ENCODE measurements at places on chromosomes 1 and 21.

GRCh38 chr1:172557270-172557669 is 24.3 kb downstream of the SUCO start:
- DNase-seq, result no peak

DNA sequence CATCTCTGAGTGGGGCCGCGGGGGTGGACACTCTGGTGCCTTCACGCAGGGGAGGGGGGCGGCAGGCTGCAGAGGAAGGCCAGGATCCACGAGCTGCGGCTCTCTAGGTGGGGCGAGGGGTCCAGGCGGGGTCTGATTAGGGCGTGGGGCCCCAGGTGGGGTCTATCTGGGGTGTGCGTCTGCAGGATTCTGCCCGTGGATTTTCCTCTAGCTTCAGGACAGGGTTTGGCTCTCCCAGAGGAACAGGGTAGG is 6.3 kb downstream of the JMJD4 start:
- DNase-seq, result no peak

GRCh38 chr1:12142891-12143630 is 23.7 kb upstream of the TNFRSF1B start:
- no peak for DNase-seq

GRCh38 chr21:43757601-43758000 is 18.5 kb downstream of the CSTB start:
- DNase-seq, result no peak

- DNase-seq, result peak; percentile 74
Measured at GRCh38 chr1:55337801-55338447, 122.8 kb upstream of the USP24 start.

DNA sequence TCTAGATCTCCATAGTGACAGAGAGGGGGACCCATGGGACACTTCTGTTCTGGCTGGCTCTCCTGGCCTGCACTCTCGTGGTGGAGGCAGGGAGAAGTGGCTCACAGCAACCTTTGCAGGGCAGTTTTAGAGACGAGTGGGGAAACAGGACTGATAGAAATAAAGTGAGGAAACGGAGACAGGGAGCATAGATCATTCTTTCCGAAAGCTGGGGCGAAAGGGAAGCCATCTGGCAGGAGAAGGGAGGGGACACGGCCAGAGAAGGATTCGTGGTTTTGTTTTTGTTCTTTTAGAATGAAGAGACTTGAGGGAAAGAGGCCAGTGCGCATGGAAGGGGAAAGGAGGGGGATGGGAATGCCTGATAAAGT is 3.5 kb downstream of the TIE1 start:
- DNase-seq, result no peak

DNA sequence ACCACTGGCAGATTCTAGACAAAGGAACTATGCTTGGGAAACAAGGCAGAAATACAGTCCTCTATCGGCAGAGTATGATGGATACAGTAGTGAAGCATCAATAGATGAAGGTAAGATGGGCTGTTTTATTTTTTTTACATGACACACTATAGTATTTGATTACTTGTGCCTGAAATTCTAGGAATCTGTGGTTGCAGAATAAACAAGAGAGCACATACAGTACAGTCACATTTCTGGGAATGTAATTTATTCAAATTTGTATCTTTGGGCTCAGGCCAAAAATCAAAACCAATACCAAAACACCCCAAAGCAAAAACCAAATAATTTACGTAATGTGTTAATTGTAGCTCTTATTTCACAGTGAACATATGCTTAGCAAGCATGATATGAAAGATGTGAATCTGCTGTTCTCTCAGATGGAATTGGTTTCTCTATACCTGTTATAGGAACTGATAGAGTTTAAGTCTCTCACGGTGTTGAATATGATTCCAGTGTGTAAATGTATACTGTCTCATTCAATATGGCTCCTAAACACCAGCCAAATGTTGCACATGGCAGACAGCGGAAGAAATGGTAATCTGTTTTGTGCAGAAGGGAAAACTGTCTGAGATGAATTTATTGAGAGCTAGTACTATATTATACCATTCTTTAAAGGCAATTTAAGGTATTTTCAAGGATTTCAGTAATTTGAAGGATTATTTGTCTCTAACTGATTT is 83.3 kb downstream of the SYT14 start:
- DNase-seq, result no peak

DNA sequence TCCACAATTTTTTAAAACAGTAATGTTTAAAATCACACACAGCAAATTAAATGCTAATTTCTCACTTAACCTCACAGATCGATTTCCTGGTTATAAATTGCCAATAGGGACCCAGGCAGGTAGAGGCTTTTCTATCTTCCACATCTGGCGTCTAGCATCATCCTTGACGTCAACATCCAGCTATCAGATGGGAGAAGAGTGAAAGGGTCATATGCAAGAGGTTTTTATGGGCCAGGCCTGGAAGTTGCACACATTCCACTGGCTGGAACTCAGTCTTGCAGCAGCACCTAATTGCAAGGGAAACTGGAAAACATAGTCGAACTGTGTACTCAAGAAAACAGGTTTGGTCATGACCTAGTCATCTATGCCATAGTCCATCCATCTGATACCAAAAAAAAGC is 6.0 kb upstream of the EEIG2 start:
- DNase-seq, result no peak

- DNase-seq, result no peak
Measured at GRCh38 chr1:180440335-180440734, 62.0 kb downstream of the ACBD6 start.

GRCh38 chr1:111570781-111571181 is 48.8 kb upstream of the RAP1A start:
- DNase-seq, result no peak

DNA sequence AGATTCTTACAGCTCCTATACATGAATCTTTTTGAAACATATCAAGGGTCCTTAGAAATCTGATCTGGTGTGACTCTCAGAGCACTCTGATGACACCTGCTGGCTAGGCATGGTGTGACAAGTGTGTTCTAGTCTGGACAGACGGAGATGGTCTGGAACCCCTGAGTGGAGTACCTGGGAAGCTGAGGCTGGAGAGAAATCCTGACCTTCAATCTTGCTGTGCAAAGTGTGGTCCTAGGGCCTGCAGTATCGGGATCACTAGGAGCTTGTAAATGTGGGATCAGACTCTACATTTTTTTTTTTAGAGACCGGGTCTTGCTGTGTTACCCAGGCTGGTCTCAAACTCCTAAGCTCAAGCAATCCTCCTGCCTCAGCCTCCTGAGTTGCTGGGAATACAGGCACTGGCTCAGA is 78.6 kb upstream of the SOD1 start:
- peak; percentile 83 for DNase-seq

- DNase-seq, result peak; percentile 59
Measured at GRCh38 chr1:16067127-16067768, 6.2 kb downstream of the FAM131C start.

DNA sequence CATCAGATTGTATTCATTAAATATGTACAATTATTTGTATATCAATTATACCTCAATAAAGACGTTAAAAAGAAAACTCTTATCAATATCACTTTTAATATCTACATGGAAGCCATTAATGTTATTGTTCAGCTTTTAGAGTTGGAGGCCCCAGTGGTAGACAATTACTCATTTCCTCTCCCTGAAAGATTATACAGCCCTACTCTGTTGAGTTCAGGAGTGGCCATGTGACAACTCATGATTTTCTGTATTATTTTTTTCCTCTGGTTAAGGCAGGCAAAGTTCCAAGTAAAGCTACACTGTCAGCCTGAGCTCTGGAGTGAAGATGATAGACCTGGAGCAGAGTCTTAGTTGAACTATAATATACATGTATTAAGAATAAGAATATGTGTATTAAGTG is 247.9 kb upstream of the B3GALT2 start:
- no peak for DNase-seq

GRCh38 chr1:105636052-105636451 is 1420.4 kb upstream of the PRMT6 start:
- peak; percentile 13 for DNase-seq

GRCh38 chr1:33420870-33421775 is 9.8 kb downstream of the PHC2 start:
- no peak for DNase-seq

DNA sequence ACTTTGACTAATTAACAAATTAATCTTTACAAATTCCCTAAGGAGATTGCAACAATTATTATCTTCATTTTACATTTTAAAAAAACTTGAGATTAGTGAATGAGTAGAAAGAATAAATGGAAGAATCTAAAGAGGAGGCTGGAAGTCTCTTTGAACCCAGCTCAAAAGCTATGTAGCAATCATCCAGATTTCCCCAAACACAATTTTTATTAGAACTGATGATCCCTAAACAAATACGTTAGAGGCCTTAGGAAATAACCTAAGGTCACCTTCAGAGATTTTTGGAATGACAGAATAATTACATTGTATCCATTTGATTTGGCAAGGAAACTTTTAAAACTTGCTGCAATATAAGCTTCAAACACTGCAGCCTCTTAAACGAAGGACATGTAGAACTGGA is 242.4 kb upstream of the LYPLAL1 start:
- DNase-seq, result no peak

GRCh38 chr21:44263221-44263760 is 1.6 kb upstream of the DNMT3L start:
- DNase-seq, result peak; percentile 80

GRCh38 chr1:44664730-44665370 is 9.4 kb downstream of the TMEM53 start:
- no peak for DNase-seq

DNA sequence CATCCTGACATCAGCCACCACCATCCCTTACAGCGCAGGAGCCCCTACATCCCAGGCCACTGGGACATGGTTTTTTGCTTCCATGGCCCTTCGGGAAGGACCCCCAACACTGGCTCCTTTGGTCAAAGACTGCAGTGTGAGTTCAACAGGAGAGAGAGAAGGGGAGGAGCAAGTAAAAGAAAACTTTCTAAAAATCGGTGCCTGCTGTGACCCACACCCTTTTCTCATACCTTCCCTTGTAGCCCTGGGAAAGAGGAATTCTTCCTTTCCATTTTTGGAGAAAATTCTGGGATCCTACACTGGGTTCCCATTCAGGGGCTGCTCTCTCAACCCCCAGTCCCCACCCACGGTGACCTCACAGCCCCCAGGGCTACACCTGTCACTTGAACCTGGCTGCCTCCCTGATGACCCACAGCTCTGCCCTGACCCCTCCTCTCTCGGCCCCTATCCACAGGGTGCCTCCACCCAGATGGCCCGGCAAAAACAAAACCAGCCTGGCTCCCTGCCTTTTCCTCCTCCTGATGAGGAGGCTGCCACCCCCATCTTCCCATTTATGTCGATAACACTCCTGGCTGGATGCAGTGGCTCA is 7.6 kb downstream of the PADI4 start:
- no peak for DNase-seq

GRCh38 chr1:20726932-20727745 is 5.4 kb downstream of the SH2D5 start:
- DNase-seq, result no peak

GRCh38 chr1:20698195-20698910 is 19.5 kb downstream of the KIF17 start:
- DNase-seq, result no peak

- DNase-seq, result peak; percentile 94
Measured at GRCh38 chr1:223319905-223320580, 43.9 kb downstream of the SUSD4 start.

DNA sequence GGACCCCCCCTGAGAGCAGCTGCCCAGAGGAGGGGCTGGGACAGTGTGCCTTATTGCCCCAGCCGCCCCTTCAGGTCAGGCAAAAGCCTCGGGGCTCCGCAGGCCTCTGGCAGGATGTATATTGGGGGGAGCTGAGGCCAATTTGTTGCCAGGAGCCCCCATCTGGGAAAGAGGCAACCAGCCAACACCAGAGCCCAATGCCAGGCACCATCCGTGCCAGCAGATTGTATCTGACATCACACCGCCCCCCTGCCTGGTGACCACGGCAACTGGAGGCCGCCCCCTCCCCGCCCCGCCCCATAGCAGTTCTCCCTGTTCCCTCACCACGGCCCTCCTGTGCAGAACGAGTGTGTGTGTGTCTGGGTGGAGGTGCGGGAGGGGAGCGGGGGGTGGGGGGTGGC is 3.6 kb upstream of the PLEKHG5 start:
- DNase-seq, result no peak

DNA sequence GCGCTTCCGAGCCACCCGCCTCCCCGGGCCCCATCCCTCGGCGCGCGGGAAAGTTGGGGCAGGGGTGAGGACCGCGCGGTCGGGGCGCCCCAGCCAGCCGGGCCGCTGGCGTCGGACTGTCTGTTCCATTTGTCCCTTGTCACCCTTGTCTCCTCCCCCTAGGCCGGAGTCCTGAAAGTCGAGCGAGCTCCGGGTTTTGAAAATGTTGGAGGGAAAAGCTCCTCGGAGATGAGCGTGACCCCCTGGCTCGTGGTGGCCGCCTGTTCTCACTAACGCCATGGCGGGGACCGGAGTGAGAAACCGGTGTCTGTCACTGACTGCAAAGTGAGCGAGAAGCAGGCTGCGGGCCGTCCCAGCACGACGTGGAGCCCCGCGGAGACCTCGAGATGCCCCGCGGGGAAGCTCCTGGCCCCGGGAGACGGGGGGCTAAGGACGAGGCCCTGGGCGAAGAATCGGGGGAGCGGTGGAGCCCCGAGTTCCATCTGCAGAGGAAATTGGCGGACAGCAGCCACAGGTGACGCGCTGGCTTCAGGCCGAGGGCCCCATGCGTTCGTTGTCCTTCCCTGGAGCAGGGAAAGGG is 491 bp downstream of the PER3 start:
- peak; percentile 15 for DNase-seq

GRCh38 chr21:14382486-14382834 is 486 bp downstream of the HSPA13 start:
- DNase-seq, result no peak

GRCh38 chr1:76501586-76502219 is 365.6 kb upstream of the ST6GALNAC5 start:
- DNase-seq, result peak; percentile 84

- DNase-seq, result no peak
Measured at GRCh38 chr1:157088607-157089006, 11.0 kb downstream of the ETV3L start.

- peak; percentile 16 for DNase-seq
Measured at GRCh38 chr1:16724718-16725438, 15.4 kb upstream of the RNU1-4 start.

DNA sequence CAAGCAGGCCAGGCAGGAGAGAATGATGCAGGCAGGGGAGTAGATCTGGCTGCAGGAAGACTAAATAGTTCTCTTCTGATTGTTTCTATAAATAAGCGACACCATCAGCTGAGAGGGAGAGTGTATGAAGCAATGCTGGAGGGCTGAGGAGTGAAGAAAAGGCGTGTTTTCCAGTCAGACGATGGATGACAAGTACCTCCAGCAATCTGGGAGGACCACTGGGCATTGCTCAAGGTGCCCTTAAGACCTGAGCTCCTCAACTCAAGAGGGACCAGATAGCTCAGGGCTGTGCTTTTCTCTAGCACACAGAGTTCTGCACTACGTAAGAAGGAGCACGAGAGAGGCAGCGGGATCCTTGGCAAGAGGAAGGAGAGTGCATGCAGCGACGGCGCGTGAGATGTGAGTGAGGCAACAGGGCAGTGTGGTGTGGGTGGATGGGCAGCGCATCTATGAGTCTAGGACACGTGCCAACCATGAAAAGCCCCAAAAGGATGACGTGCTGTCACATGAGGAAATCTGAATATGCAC is 36.0 kb downstream of the PABPC4 start:
- no peak for DNase-seq

DNA sequence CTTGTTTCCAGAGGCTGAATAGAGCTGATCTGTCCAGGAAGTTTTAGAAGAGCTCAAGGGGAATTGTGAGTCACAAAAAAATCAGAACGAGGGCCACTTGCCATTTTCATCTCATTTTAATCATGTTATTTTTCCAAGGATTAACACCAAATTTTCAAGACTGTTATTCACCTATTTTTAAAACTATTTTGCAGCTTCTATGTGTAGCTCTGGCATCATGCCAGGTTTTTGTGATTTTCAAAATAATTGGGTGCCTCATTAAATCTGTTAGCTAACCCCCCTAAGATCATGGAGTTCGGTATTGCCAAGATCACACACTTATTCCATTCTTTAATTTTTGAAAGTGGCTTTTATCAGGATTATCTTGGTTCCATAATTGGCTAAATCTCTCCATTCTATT is 90.9 kb downstream of the RGS7 start:
- no peak for DNase-seq
